Activated CD4-positive, alpha-beta T cell treated with anti-CD3 and anti-CD28 coated beads for 4 hours (primary cell): ENCODE measurements at places on chromosomes 13 and 19.

DNA sequence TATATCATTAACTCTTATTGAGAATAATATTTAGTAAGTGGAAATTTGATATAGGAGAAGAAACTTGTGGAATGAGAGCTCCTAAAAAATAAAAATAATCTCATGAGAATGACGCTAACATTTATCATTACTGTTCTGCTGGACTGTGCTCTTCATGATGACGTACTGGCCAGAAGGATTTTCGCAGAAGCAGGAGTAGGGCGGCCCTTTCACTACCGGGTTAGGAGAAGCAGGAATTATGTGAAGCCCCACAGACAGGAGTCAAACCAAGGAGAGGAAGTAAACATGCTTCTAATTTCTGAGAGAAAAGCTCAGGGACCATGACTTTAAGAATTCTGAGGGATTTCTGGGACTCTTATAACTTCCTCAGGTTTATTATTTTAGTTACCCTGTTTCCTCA lies 195.1 kb downstream of the VWA8 start:
- no peak for DNase-seq

DNA sequence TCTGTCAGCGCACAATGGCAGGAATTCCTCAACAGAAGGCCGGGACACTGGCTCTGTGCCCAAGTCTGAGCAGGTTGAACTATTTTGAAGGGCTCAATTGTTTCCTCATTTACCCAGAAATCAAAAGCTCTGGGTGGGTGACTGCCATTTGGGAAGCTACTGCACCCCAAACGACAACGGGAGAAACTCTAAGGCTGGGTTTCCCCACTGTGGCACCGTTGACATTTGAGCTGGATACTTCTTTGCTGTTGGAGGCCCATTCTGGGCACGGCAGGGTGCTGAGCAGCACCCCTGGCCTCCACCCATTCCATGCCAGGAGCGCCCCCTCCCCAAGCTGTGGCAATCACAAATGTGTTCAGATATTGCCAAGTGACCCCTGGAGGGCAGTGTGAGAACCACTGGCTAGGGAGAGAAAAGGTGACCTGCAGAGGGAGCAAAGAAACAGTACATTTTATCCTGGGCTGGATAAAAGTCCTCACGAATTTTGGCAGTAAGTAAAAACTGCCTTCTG lies 62.5 kb downstream of the RFX2 start:
- no peak for DNase-seq

GRCh38 chr19:49213791-49214190 lies 56.2 kb downstream of the TRPM4 start:
- no peak for DNase-seq

GRCh38 chr19:49555600-49556411 lies 24.6 kb downstream of the NOSIP start:
- peak; percentile 67 for DNase-seq

DNA sequence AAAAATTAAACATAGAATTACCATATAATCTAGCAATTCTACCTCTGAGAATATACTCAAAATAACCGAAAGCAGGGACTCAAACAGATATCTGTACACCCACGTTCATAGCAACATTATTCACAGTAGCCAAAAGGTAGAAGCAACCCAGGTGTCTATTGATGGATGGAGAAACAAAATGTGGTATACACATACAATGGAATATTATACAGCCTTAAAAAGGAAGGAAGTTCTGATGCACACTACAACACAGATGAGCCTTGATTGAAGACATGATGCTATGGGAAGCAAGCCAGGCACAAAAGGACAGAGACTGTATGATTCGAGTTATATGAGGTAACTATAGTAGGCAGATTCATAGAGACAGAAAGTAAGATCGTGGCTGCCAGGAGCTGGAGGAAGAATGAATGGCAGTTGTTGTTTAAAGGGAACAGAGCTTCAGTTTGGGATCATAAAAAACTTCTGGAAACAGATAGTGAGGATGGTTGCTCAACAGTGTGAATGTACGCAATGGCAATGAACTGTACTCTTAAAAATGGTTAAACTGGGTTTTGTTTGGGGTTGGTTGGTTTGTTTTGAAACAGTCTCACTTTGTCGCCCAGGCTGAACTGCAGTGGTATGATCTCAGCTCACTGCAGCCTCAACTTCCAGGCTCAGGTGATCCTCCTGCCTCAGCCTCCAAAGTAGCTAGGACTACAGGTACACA lies 47.5 kb downstream of the ZIC5 start:
- no peak for DNase-seq

GRCh38 chr13:22218797-22219196 lies 547.9 kb downstream of the FGF9 start:
- no peak for DNase-seq
